ENCODE measurements at places on chromosomes 11 and 22. TPM values are rescaled to one million over a fixed set of nuclear protein-coding genes. Genes with fewer than 3 reads are reported as not detected.

Gene RPL27A
- 745 TPM for total RNA-seq

DNA sequence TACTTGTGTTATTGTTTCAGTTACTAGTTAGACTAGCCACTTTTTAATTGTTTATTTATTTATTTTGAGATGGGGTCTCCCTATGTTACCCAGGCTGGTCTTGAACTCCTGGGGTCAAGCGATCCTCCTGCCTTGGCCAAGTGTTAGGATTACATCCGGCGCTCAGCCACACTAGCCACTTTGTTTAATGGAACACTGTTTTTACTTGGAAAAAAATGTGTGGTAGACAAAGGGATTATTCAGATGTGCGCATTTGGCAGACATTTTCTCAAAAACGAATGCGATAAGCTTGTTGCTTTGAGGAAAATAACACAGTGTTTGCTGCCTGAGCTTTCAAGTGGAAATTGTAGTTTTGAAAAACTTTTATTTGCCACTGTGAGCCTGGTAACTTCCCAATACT lies 51.0 kb downstream of the CTNND1 start:
- DNase-seq = no peak

GRCh38 chr11:105705786-105706530 lies 96.1 kb downstream of the GRIA4 start:
- DNase-seq = no peak

GRCh38 chr11:70569996-70570692 lies 171.8 kb downstream of the CTTN start:
- DNase-seq = no peak

DNA sequence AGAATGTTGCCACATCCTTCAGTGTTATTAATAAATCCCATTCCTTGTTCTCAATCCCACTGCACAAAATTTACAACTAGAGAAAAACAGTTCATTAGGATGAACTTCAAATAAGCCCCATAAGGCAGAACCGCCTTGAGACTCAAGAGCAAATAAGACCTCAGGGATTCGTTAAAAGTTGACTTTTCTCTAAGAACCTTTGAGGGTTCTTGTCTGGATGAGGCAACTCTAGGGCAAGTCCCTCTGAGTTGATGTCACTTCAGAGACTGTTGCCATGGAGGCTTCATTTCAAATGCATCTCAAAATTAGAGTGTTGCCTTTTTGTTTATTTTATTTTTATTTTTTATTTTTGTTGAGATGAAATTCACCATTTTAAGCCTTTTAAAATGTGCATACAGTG lies 19.8 kb upstream of the PANX3 start:
- DNase-seq = no peak

DNA sequence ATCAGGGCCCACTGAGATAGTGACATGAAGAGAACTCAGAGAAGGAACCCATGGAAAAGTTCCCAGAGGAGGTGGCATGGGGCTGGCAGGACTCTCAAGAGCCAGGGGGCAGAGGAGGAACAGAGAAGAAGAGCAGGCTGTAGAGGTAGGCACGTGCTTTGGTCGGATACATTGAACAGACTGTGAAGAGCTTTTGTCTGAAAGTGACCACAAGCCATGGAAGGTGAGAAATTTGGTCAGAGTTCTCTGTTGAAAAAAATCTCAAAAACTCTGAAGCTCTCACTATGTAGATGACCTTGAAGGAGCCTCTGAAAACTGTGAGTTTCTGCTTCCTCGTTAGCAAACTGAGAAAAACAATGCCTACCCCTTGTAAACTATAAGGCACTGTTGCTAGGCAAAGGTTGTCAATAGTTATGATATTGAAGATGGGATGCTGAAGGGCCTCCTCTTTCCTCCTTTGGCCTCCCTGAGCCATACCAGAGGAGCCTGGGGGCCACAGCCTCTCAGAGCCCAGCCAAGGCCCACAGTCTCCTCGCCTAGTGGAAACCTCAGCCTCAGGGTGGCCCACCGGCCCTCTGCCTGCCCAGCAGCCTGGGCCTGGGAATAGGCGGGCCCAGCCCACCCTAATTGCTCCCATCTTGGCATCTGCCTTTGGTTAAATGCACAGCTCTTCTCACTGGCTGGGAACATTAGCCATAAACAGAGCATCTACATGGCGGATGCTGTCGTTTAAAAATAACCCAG lies 415.7 kb downstream of the SOX6 start:
- no peak for DNase-seq

- no peak for DNase-seq
These were observed 26.5 kb upstream of the KRTAP5-7 start for GRCh38 chr11:71500601-71501021.

GRCh38 chr11:59992425-59992824 lies 24.6 kb upstream of the OOSP4B start:
- no peak for DNase-seq

Gene RASD2
- 0.09 TPM for total RNA-seq

Gene YIF1A
- total RNA-seq = 108 TPM

Gene SCUBE2
- total RNA-seq = not detected

- DNase-seq = peak; percentile 54
These were observed 1.4 kb upstream of the SRSF8 start for GRCh38 chr11:95065336-95065735.

Gene SLC6A5
- not detected for total RNA-seq

DNA sequence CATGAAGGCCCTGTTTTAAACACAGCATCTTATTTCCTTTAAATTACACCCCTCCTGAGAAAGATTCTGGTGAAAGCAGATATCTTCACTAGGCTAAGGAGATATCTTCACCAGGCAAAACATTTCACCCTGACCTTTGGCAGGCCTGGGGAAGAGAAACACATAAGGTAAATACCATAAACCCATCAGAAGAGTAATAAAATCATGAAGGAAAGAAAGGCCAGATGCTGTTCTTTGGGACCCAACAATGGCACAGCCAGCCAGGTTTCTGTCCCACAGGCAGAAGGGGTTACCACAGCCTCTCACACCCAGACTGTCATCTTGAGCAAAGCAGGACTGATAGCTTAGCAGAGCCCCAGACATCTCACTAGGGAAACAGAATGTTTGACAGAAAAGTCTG lies 125.4 kb downstream of the CCDC34 start:
- DNase-seq = no peak

- DNase-seq = no peak
These were observed 321.7 kb upstream of the PLET1 start for GRCh38 chr11:112582366-112582765.

DNA sequence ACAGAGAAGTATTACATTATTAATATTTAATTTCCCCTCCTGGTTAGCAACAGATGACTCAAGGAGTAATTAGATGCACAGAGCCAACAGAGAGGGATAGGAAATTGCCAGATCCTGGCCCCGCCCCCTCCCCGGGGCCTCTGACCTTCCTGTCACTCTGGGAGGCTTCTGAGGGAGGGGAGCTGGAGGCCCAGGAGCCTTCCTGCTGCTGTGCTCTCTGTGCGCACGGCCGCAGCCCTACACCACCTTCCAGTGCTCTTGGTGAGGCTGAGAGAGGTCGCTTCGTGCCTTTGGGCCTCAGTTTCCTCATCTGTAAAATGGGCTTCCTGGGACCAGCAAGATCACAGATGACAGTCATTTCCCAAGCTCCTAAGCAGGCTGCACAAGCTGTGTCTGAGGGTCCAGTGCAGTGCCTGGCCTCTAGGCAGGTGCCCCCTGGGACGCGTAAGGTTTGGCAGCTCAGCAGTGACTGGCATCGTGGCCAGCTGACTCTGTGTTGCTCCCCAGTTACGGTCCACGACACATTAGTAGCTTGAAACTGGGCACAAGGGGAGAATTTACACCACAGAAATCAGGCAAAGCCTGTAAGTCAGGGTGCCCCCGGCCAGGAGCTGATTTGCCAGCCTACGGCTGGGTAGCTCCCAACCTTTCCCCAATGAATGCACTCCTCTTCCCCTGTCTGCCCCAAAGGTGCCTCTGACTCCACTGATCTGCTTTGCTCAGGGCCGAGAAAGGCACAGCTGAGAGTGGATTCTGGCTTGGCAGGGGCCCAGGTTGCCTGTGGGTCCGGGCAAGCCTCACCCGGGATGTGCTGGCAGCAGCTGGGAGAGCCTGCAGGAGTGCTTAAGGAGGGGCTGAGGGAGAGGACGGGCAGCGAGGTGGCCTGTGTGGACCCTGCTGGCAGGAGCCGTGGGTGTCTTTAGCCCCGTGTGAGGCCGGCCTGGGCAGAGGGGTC lies 2.3 kb downstream of the ADORA2A start:
- DNase-seq = peak; percentile 92

- no peak for DNase-seq
These were observed 87.2 kb upstream of the GRIK4 start for GRCh38 chr11:120424185-120424969.

GRCh38 chr11:32039149-32039548 lies 51.7 kb upstream of the RCN1 start:
- no peak for DNase-seq

- no peak for DNase-seq
These were observed 327.6 kb upstream of the CCDC90B start for GRCh38 chr11:83613767-83614121.

DNA sequence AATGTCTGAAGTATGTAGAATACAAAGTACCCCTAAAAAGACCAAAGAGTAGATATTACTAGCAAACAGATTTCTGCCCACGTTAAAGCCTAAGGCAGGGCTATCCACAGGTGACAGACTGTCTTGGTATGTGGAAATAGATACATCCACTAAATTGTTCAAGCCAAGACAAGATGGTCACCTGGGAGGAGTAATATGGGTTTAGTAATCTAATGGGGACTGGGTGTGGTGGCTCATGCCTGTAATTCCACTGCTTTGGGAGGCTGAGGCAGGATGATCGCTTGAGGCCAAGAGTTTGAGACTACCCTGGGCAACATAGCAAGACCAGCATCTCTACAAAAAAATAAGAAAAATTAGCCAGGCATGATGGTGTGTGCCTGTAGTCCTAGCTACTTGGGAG lies 7.5 kb downstream of the SGSM3 start:
- DNase-seq = no peak

Gene OR5P2
- total RNA-seq = not detected

DNA sequence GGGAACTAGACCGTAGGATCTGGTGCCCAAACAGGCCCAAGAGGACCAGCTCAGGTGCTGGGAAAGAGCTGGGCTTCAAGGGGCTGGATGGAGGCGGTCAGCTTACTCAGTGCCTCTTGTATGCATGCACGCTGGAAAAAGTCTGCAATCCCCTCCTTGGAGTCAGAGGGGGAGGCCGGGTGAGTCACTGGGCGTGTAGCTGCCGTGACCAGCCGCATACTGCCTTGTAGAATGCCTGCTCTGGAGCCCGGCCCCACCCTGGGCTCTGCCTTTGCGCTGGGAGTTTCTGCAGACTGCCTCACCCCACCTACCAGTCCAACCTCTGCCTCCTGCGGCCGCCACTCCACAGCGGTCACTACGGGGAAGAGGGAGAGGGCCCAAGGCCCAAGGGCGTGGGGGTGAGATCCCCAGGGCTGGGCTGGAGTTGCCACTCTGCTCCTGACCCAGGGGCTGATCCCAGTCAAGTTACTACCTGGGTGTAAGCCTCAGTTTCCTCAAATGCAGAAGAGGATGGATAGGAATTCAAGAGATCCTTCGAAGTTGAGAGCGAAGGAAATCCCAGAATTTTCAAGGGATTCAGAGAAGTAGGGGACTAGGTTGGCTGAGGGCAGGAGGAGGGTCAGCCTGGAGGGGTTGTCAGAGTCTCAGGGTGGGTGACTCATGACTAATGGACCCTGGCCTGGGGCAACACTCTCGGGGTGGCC lies 4.2 kb downstream of the MRGPRF start:
- DNase-seq = no peak

DNA sequence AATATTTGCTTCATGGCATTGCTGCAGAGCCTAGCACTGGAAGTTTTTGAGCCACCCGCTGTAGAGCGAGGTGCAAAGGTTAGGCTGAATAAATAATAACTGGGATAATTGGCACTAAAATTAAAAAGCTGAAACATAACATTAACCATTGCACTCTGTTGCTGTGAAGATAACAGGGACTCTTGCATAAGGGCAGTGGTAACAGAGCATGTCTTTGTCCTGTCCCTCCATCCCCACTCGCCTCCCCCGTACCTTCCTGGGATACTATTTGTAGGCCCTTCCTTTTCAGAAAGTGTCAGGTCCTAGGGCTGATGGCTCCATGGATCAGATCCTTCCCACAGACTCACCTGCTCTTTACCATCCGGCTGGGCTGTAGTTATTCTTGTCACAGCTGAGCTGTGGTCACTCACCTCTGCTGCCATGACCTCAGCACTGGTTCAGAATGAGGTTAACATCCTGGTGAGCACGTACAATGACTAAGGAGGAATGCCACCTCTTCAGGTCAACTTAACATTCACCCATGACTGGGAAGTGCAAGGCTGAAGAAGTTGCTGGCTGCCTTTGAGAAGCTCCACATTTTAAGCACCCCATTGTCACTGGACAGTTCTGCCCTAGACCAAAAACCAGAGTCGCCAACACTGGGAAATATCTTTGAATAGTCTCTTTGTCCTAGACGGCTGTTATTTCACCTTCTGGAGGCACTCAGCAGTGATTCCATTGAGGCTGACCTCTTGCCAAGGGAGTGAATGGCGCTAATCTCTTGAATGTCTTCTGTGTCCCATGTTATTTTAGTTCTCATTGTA lies 103.2 kb upstream of the KIRREL3 start:
- DNase-seq = no peak

Gene CRYBB1
- not detected for total RNA-seq

- DNase-seq = no peak
These were observed 4.2 kb upstream of the NEAT1 start for GRCh38 chr11:65418431-65418680.

DNA sequence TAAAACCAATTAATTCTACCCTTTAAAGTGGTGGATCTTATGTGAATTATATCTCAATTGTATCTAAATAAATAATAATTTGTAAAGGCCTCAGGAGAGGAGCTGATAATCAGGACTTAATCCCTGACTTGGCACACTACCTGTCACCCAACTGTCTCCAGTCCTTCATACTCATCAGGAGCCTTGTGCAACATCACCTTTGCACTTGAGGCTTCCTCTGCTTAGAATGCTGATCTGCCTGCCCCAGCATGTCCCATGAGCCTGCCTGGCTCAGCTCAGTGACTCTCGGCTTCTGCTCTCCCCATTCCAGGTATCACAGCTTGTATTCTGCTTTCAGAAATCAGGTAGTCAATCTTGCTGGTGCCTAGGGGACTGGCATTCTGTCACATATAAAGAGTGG lies 43.9 kb upstream of the PRODH start:
- DNase-seq = no peak

Gene POLR2L
- 113 TPM for total RNA-seq

Gene OR52N4
- 0.38 TPM for total RNA-seq

GRCh38 chr22:44965171-44965570 lies 44.6 kb downstream of the PHF21B start:
- no peak for DNase-seq

Gene SMC1B
- 0.59 TPM for total RNA-seq

GRCh38 chr11:33640730-33641371 lies 59.8 kb downstream of the C11orf91 start:
- no peak for DNase-seq

Gene APLNR
- total RNA-seq = not detected

GRCh38 chr11:31872076-31872443 lies 60.9 kb upstream of the PAX6 start:
- no peak for DNase-seq

Gene SLC35F2
- total RNA-seq = 31.9 TPM

Measured in activated CD4-positive, alpha-beta T cell treated with anti-CD3 and anti-CD28 coated beads, Interleukin-2, amount 10 ng/mL, durations not matched to agents 24 days and 14 days (primary cell).